ENCODE measurements at places on chromosomes 3 and 15.

- DNase-seq, result no peak
Measured at GRCh38 chr15:32651229-32651837, 9.8 kb downstream of the SCG5 start.

GRCh38 chr3:9776896-9777693 lies 7.3 kb upstream of the CAMK1 start:
- no peak for DNase-seq

DNA sequence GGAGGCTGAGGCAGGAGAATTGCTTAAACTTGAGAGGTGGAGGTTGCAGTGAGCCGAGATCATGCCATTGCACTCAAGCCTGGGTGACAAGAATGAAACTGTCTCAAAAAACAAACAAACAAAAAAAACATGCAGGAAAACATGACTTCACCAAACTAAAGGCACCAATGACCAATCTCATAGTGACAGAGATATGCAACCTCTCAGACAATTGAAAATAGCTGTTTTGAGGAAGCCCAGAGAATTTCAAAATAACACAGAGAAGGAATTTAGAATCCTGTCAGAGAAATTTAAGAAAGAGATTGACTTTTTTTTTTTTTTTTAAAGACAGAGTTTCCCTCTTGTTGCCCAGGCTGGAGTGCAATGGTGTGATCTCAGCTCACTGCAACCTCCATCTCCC lies 26.1 kb downstream of the NCBP2 start:
- DNase-seq, result no peak

DNA sequence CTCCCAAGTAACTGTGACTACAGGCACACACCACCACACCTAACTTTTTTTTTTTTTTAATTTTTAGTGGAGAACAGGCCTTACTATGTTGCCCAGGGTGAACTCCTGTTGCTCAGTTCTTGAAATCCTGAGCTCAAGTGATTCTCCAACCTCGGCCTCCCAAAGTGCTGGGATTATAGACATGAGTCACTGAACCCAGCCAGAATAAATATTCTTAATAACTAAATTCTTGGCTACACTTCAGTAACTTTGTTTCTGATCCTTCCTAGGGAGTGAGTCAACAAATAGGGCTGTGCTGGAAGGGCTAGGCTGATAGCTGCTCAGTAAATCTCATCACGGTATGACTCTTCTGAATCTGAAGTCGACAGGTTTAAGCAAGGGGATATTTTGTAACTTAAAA lies 56.6 kb downstream of the P3H2 start:
- DNase-seq, result no peak
